NCI-H1105 treated with DMSO at 0.1 percent for 48 hours (cell line): ENCODE measurements at places on chromosomes 3 and 15.

DNA sequence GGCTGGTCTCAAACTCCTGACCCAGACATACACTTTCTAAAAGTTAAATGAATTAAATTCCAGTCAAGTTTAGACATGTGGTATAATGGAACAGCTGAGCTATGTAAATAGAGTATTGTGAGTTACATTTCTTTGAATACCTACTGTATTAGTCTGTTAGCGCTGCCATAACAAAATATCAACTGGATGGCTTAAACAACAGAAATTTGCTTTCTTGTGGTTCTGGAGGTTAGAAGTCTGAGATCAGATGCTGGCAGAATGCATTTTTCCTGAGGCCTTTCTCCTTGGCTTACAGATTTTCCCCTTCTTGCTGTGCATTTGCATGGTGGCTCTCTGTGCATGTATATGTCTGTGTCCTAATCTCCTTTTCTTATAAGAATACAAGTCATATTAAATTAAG is 101.5 kb upstream of the TGFBR2 start:
- DNase-seq, result no peak

DNA sequence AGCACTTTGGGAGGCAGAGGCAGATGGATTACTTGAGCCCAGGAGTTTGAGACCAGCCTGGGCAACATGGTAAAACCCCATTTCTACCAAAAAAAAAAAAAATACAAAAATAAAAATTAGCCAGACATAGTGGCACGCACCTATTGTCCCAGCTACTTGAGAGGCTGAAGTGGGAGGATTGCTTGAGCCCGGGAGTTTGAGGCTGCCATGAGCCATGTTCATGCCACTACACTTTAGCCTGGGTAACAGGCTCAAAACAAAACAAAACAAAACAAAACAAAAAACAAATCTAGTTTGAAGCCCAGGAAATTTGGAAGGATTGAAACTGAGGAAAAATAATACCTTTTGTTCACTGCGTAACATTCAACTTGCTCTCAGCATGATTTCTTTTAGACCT is 16.6 kb downstream of the TMOD3 start:
- no peak for DNase-seq

DNA sequence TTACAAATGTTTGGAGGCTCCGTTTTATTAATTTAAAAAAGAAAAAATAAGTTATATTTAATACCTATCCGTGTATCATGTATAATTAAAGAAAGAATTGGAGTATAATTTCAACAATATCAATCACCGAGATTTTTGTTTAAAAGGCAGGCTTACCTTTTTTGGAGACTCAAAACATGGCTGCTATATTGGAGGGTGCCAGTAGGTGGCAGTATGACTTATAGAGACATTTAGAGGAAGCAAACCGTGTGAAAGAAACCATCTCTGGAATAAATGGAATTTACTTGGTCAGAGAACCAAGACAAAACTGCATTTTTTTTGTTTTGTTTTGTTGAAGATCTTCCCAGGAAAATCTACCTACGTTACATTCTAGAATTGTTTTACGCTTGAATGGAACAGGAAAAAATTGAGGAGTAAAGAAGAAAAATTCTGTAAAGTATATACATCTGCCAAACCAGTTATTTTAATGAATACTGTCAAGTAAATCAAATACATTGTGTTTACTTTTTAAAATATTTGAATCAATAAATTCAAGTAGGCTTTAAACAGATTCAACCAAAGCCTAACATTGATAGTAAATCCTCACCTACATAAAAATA is 802.6 kb upstream of the ALCAM start:
- peak; percentile 8 for DNase-seq

DNA sequence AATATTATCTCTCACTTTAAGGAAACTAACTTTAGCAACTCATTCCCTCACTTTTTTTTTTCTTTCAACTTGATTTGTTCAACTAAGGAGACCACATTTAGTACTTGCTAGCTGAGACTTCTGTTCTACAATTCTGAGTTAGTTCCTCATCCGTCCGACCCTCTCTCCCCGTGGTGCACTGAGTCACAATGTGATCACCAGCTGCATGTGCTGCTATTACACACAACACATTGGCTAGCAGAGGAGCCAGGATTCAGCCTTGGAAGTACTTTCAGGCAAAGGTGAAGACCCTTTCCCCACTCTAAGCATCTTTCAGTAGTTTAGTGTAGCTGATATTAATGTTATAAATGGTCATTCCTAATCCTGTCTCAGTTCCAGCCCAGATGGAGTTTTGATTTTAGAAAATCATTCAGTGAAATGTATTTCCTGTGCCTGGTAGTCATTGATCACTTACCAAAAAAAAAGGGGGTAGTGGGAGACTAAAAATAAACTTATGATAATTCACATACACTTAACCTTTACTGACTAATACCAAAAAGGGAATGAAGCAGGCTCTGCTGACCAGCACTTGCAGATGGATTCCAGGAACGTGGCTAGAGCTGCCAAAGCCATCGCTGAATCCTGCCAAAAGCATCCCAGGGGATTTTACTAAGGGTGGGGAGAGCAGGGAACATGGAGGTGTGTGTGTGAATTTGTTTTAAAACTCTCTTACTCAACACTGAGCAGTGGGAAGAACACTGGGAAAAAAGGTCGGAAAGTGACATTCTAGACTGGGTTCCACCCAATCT is 424.8 kb downstream of the LPP start:
- DNase-seq, result no peak

- DNase-seq, result peak; percentile 67
Observed at GRCh38 chr3:150761831-150762661, 923 bp downstream of the SIAH2 start.

- no peak for DNase-seq
Observed at GRCh38 chr3:16816048-16816780, 68.5 kb upstream of the PLCL2 start.

DNA sequence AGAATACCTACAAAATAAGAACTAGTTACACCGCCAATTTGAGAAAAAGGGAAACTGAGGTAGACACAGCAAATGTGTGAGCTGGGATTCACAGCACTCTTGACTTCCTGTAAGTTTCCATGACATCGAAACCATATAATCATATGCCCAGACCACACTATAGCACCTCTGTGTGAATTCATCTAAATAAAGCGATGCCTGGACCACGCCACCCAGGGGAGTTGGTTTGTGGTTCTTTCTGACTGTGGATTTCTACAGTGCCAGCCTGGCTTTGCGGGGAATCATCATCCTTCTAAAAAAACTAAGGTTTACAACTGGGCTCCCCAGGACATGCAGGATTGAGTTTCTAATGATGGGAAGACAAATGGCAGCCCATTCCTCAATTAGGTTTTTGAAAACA is 23.5 kb upstream of the CA12 start:
- no peak for DNase-seq

DNA sequence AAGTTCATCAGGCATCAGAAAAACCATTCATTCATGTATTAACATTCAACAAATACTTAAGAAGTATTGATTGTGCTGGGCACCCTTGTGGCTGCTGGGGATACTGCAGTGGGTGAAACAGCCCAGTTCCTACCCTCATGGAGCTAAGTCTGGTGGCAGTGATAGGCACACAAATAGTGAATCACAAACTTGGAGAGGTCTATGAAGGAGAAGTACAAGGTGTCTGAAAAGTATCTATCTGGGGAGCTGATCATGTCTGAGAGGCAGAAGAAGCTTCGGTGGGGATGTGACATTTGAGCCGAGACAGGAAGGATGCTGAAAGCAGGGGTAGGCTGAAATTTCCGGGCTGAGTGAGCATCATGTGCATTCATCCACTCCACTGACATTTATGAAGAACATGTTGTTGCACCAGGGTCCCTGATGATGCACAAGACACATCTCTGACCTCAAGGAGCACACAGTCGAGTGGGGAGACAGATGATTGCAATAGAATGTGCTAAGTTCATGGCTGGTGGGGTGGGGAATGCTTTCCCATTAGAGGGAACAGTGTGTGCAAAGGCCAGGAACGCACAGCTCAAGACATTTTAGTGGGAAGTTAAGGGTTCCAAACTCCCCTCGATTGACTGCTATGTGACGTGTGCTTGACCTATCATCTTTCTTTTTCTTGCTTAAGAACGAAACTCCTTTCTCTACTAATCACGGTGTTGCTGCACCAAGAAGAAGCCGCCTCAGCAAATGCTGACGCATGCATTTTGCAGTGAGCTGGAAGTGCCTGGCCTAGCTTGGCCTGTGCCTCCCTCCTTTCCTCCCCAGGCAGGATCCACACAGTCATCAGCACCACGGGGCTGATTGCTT is 309.1 kb upstream of the ICE2 start:
- DNase-seq, result no peak

DNA sequence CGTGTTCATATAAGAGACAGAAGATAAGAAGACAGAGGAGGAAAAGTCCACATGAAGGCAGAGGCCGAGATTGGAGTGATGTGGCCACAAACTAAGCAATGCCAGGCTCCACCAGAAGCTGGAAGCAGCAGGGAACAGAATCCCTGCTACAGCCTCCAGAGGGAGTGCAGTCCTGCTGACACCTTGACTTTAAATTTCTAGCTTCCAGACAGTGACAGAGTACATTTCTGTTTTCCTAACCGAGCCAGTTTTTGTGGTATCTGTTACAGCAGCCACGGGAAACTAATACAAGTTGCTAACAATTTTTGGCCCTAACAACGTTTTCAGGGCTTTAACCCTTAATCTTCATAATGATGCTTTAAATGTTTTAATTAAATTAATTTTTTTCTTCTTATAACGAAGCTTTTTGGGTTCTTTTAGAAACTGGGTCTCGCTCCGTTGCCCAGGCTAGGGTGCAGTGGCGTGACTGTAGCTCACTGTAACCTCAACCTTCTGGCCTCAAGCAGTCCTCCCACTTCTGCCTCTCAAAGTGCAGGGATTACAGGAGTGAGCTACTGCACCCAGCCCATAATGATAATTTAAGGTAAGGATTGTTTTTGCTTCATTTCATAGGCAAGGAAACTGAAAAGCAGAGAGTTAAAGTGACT is 202.3 kb upstream of the PROK2 start:
- DNase-seq, result no peak
